Stimulated activated CD4-positive, alpha-beta T cell treated with anti-CD3 and anti-CD28 coated beads, Interleukin-12 subunit alpha, Interleukin-12 subunit beta, amount 100 ng/mL, for 4 hours (primary cell): ENCODE measurements at places on chromosomes 7 and 10.

GRCh38 chr7:16942929-16943509 is 61.2 kb upstream of the AGR3 start:
- no peak for DNase-seq

DNA sequence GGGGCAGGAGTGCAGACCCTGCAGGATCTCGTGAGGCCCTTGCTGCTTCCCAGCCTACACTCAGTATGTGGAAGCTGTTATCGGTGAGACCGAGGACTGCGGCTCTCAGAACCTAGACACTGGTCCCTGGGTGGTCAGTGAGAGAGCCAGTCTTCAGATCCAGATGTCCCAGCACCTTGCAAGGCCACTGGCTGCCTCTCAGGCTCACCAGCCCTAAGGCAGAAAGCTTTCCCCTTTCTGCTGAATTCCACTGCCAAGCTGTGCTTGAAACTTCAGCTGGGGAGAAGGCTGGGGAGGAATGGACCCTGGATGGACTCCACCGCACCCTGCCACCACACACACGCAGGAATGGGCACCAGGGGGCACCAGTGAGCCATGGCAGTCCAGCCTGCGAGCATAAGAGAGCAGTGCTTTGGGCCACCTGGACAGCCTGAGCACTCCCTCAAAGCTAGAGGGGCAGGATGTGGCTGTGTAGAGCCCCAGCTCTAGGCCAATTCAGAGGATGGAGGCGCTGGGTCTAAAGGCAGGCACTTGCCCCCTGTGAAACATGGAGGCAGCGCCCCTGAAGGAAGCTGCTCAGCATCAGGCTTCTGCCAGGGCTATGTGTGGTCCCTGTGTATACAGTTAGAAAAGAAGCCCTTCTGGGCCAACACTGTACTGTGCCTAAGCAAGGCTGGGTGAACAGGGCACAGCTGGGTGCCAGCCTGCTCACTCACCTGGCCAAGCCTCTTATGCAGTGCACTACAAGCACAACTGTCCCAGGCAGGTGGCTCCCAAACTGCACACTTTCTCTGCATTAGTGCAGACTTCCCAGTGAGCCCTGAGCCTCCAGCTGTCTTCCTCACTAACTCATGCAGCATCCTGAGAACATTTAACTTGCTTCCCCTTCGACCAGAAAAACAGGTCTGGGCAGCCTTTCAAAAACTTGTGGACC is 21.6 kb downstream of the TMEM72 start:
- peak; percentile 82 for DNase-seq

DNA sequence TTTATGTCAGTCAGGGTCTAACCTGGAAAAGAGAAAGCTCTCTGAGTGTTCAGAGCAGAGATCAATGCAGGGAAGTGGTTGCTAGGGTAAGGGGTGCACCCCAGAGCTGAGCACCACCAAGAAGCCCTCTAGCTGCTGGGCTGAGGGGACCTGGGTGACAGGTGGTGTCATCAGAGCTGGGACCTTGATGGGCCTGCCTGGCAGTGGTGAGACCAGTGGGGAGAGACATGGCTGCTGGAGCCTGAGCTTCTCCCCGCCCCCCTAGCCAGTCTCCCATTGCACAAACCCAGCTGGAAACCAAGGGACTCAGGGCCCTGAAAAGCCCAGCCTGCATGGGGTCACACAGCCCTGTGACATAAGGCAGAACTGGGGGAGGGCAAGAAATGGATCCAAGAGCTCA is 49.1 kb upstream of the OSBPL3 start:
- no peak for DNase-seq

DNA sequence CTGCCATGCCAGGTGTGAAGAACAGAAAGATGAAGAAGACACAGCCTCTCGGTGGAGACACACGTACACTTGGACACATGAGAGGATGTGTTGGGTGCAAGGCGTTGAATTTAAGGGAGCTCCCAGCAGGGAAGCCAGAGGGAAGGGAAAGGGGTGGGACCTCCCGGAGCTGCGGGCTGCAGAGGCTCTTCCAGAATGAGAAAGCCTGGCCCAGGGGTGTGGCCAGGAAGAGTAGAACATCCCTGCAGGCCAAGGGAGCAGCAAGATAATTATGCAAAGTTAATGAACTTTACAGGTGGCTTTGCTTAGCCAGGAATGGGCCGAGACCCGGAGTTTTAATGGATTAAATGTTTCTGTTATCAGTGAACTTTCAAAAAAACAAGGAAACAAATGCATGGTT is 270.3 kb downstream of the KLF6 start:
- no peak for DNase-seq

- DNase-seq, result no peak
These were observed 72.6 kb downstream of the ITGB8 start for GRCh38 chr7:20403331-20403730.

GRCh38 chr7:106774768-106775551 is 90.1 kb upstream of the PIK3CG start:
- DNase-seq, result peak; percentile 21

- DNase-seq, result no peak
These were observed 250.9 kb downstream of the MAD1L1 start for GRCh38 chr7:1981878-1982230.

DNA sequence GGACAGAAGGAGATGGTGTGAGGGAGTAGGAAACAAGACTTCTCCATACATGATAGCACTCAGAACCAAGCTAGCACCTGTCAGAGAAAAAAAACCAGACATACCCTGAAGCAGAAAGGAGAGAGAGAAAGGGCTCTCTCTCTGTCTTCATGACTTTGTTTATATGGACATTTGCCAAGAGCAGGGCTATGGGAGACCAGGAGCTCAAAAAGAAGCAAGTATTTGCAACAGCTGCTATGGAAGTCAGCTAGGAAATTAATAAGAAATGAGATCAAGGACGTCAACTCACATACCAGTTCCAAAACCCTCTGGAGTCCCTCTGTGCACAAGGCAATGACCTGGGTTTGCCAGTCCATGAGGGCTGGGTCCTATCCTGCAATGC is 111.6 kb downstream of the SGMS1 start:
- DNase-seq, result no peak

- no peak for DNase-seq
These were observed 224.5 kb downstream of the SEMA3A start for GRCh38 chr7:83970081-83970480.

DNA sequence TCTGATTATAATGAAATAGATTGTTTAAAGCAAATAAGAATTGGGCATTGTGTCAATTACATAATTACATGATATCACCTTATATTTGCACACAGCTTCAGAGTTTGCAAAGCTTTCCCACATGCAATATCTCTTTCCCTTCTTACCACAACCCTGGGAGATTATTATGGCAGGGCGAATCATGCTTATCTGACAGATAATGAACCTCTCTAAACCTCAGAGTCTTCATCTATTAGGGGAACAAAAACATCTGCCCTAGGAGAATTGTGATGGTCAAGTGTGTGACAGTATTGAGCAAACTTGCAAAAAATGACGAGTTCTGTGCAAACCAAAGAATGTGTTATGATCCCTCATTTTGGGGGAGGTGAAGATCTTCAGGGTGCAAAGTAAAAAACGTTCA is 90.0 kb downstream of the MYOF start:
- DNase-seq, result no peak

- DNase-seq, result no peak
These were observed 64.4 kb downstream of the GRB10 start for GRCh38 chr7:50718311-50718710.

DNA sequence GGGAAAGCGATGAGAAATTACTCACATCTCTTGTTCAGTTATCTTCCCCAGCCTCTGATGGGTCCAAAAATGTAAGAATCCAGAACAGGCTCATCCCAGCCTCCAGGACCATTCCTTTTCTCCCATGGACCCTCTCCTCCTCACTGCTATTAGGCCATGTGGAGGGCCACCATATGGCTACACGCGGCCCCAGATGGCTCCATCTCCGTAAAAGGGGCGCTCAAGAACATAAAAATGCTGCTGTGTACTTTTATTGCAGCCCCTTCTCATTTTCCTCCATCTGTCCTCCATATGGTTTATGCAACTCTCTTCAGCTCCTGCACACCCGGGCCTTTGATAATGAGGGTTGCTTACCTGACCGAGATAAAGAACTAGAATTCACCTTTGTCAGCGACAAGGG is 166.2 kb downstream of the RAPGEF5 start:
- DNase-seq, result no peak

GRCh38 chr10:113704637-113705343 is 25.1 kb downstream of the CASP7 start:
- no peak for DNase-seq
